ENCODE measurements at places on chromosomes 3 and 15. TPM values are rescaled to one million over a fixed set of nuclear protein-coding genes. Genes with fewer than 3 reads are reported as not detected.

DNA sequence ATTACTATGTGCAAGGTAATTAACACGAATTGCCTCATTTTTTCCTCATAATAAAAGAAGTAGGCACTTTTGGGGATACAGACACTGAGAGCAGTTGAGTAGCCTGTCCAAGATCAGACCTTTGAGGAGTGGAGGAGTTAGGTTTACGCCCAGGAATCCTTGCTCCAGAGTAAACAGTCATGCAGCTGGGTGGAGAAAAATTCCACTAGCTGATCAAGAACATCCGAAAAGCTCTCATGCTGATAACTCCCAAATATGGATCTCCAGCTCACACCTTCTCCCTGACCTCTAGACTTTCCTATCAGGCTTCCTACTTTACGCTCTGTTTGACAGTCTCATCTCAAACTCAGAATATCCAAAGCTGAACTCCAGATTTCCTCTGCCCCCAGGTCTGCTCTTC lies 53.3 kb downstream of the ST6GAL1 start:
- H3K27me3 ChIP-seq, result no peaks in the 10 kb centered on the region
- H3K27ac ChIP-seq, result peak overlapping the region; percentile 44
- H3K36me3 ChIP-seq, result no peaks in the 10 kb centered on the region
- DNase-seq, result no peak
- peaks cover 15% of the 10 kb centered on the region for H3K4me1 ChIP-seq

DNA sequence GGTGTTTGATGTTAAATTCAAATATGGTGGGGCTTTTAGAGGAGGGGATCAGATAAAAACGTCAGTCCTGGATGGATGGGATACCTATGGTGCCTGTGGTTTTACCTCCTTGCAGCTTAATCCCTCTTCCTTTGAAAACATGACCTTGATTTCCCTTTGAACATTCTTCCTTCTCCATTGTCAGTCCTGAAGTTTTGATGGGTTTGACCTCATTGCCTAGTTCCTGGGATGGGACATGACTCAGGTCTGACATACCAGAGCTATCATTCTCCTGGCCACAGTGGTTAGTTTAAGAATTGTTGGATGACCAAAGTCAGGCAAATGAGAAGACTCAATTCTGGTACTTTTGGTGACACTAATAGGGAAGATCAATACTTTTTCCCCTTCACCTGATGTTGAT lies 87.2 kb downstream of the PRICKLE2 start:
- H3K27me3 ChIP-seq, result no peaks in the 10 kb centered on the region
- peaks cover 4% of the 10 kb centered on the region for H3K4me1 ChIP-seq
- H3K27ac ChIP-seq, result no peak overlapping the region
- peaks cover 10% of the 10 kb centered on the region for H3K36me3 ChIP-seq
- no peak for DNase-seq

GRCh38 chr3:54065140-54065539 lies 57.2 kb upstream of the CACNA2D3 start:
- H3K4me1 ChIP-seq, result no peaks in the 10 kb centered on the region
- H3K27me3 ChIP-seq, result no peaks in the 10 kb centered on the region

DNA sequence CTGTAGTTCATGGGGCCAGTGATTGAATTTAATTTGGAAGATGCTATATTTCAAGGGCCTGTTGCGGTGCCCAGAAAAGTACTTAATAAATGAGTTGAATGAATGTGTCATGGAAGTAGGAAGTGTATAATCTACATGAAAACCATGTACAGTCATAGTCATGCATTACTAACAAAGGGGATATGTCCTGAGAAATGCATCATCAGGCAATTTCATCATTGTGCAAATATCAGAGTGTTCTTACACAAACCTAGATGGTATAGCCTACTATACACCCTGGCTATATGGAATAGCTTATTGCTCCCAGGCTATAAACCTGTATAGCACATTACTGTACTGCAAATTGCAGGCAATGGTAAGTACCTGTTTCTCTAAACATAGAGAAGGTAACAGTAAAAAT lies 10.7 kb upstream of the MYO5C start:
- no peaks in the 10 kb centered on the region for H3K36me3 ChIP-seq
- no peaks in the 10 kb centered on the region for H3K4me1 ChIP-seq
- no peak overlapping the region for H3K4me3 ChIP-seq
- H3K27me3 ChIP-seq, result no peaks in the 10 kb centered on the region
- H3K27ac ChIP-seq, result no peak overlapping the region

DNA sequence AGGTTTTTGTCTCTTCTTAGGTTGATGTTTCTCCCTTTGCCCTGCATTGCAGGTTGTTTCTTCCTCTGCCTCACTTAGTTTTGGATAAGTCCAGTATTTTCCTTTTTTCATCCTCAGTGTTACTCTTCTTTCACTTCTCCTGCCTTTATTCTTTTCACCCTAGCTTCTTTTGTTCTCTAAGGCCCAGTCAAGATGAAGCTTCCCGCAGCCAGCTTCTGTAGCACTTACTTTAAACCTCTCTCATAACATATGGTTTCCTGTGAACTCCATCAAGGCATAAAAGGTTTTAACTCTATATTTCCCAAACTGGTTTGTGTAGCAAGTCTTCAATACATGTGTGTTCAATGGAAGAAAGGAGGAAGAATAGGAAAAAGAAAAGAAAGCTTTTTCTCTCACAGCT lies 54.1 kb downstream of the TP63 start:
- H3K36me3 ChIP-seq, result no peaks in the 10 kb centered on the region
- no peaks in the 10 kb centered on the region for H3K27me3 ChIP-seq
- no peak overlapping the region for H3K4me3 ChIP-seq
- no peaks in the 10 kb centered on the region for H3K4me1 ChIP-seq
- no peak for DNase-seq

DNA sequence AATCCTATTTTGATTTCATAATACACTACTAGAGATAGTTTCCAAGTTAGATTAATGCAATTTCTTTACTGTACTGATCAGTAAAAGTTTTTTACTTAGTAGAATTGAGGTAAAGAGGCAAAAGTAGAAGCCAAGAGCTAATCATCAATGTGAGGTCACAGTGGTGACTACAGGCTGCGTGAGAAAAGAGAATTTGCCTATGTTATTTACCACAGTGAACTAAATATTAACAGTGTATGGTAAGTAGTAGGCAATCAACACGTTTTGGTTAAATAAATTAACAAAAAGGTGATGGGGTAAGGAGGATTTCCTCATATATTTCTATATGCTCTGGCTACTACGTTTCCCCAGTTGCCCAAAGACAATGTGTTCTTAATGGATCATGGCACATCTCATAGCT lies 202.2 kb upstream of the CMC1 start:
- no peak overlapping the region for H3K27ac ChIP-seq
- DNase-seq, result no peak
- H3K27me3 ChIP-seq, result no peaks in the 10 kb centered on the region
- no peaks in the 10 kb centered on the region for H3K36me3 ChIP-seq
- no peaks in the 10 kb centered on the region for H3K4me1 ChIP-seq
- H3K4me3 ChIP-seq, result no peak overlapping the region

GRCh38 chr15:56492236-56492635 lies 27.3 kb upstream of the MNS1 start:
- no peaks in the 10 kb centered on the region for H3K27me3 ChIP-seq
- no peaks in the 10 kb centered on the region for H3K4me1 ChIP-seq
- H3K36me3 ChIP-seq, result no peaks in the 10 kb centered on the region
- no peak for DNase-seq

GRCh38 chr15:47289656-47290055 lies 427.6 kb upstream of the SEMA6D start:
- H3K4me1 ChIP-seq, result no peaks in the 10 kb centered on the region
- no peak overlapping the region for H3K27ac ChIP-seq

Gene SOX2
- 0.20 TPM for total RNA-seq

Gene CCR8
- total RNA-seq, result not detected
